NCI-H1694 treated with DMSO at 0.1 percent for 48 hours (cell line): ENCODE measurements at places on chromosomes 6 and 20.

GRCh38 chr20:10761786-10762185 lies 88.0 kb upstream of the JAG1 start:
- no peak for DNase-seq

- DNase-seq, result no peak
These were observed 114.1 kb downstream of the NRN1 start for GRCh38 chr6:5892669-5893068.

GRCh38 chr6:150685860-150686259 lies 86.2 kb downstream of the PLEKHG1 start:
- no peak for DNase-seq

DNA sequence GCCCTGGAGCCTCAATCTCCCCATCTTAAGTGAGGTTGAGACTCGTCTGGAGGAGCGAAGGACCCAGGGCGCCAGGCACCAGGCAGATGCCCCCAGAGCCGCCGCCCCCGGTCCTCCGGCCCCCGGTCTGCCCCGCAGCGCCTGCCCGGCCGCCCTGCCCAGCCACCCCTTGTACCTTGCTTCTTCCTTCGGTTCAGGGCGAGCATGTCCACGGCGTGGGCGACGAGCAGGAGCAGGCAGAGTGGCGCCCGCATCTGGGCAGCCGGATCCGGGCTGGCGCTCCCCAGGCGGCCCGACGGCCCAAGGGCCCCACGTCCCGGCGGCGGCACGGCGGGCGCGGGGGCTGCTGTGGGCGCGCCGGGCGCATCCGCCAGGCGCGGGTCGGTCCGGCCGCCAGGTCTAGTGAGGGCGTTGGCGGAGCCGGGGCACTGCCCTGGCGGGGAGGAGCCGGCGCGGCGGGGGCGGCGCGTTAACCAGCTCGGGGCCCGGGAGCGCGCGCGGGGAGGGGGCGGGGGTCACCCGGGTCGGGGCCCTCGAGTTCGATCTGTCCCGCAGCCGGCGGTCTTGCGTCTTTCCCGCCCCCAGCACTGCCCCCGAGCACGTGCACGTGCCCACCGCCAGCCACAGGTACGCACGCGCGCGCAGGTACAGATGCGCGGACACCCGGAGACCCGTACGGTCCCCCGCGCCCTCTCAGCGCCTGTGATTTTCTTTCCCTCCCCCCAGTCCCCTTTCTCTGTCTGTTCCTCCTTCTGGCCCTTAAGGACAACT lies at the start of gene RSPO4:
RSPO4 (minus strand) TSS at position 401 of the 771 bp plus-strand sequence; CDS start at position 254, 147 bp downstream.
- DNase-seq, result no peak

DNA sequence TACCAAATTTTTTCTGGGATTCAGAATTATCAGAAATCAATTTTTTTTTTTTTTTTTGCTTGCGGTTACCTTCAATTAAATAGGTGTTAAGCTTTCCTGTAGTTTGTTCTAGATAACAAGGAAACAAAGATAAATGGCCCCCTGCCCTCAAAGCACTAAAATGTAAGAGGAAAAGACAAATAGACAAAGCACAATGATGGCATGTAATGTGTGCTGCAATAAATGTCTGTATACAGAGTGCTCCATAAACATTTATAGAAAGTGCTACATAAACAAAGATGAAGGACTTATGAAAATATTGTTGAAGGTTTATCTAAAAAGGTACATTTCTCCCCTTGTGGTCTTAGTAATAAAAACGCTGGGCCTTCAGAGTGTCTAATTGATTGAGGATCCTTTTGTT lies 384.6 kb downstream of the PKHD1 start:
- DNase-seq, result no peak
